ENCODE measurements at places on chromosomes 4 and X.

DNA sequence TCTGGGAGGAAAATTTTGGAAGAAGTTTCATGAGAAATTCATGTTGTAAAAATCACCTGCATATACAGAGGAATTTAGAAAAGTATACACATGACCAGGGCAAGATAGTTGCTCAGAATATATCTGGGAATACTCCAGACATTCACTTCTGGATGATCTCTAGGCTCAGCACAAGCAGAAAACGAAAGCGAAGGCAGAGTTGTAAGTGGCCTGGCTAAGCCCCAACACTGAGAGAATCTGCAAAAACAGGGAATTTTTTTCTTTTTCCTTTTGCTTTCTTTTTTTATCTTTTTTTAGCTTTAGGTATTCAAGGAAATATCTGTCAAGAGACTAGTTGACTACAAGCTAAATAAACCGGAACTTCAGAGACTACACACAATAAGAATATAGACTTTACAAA lies 207.2 kb downstream of the FGF13 start:
- no peak for DNase-seq

GRCh38 chrX:43552156-43552555 lies 103.9 kb upstream of the MAOA start:
- DNase-seq, result no peak

- DNase-seq, result no peak
These were observed 126.3 kb downstream of the NEK1 start for GRCh38 chr4:169485791-169486742.

GRCh38 chr4:16942491-16942890 lies 44.0 kb upstream of the LDB2 start:
- DNase-seq, result no peak

DNA sequence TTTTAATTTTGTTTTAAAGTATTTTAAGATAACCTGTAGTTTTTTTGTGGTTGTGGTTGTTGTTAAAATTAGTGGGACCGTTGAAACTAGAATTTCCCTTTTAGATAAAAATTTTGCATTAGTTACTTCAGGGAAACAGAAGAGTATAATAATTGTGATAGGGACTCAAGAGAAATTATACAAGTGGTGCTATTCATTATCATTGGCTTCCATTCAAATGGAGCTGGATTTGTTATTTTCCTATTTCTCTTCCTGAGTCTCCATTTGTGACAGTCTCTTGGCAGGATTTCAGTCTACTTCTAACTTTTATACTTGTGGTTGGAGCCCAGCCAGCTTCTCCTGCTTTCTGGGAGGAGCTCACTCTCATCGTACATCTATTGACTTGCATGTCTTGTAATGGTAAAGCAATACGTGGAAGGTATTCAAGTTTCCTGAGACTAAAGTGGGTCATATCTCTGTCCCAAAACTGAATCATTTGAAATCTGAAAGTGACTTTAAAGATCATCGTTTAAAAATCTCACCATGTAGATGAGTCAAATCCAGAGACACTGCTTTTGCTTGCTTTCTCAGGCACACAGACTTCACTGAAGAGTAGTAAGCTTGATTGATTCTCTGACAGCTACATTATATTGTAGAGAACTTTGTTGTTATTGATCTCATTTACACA lies 155.8 kb downstream of the RPA4 start:
- no peak for DNase-seq

DNA sequence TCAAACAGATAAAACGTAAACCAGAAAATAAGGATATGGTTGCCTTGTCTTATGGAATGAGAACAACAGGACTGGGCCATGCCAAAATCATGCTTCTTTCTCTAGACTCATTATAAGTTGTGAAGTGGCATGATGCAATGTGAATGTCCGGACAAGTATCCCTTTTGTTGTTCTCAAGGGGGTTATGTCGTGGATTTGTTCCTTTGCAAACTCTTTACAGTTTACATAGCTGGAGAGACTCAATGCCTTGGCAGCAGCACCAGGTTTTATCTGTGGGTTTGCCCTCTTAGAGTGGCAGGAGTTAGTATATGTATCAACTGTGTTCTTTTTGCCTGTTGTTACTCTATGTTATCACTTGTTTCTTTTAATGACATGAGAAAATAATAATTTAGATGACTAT lies 41.4 kb downstream of the SPRY1 start:
- no peak for DNase-seq

DNA sequence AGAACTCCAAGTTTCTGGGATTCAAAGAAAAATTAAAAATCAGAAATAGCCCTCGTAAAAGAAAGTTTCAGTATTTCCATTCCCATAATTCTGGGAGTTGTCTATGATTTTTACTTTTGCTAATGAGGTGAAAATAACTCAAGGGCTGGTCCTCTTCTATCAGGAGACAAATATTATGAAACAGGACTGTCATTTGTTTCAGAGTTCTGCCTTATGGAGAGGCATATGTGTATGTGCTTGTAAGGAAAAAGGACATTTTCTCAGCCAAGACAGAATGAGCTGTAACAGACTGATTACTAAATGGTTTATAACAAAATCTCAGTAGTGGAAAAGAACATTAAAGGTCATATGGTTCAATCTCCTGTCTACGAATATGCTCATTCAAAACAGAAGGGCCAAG lies 59.0 kb upstream of the TAB3 start:
- DNase-seq, result no peak

DNA sequence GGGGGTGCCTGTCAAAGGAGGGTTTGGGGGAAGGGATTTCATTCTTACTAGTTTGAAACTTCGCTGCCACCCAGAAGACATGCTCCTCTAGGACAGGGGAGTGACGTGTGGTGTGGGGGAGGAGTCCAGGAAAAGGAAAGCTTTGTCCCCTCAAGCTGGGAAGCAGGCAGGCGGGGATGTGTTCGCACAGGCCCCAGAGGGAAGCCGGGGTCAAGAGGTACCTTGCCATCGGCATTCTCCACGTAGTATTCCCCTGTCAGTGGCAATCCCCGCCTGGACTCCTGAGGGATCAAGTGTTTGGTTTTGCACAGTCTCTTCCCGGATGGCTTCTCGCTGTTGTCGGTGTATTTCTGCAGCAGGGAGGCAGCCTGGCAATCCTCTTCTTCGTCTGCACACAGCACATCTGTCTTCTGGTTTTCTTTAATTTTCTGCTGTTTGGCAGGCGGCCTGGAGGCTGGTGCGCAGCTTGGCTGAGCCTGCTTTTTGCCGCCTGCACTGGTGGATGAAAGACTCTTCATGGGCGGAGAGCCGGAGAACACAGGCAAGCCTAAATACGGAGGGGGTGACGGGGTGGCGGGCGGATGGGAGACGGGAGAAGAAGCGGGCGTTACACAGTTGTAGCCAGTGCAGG lies 35.1 kb downstream of the BCOR start:
- DNase-seq, result no peak

GRCh38 chr4:90584051-90584450 lies 456.9 kb downstream of the CCSER1 start:
- no peak for DNase-seq

- DNase-seq, result no peak
These were observed 13.9 kb downstream of the ACOT9 start for GRCh38 chrX:23729214-23729613.

GRCh38 chrX:113421432-113421831 lies 580.8 kb upstream of the AMOT start:
- DNase-seq, result no peak

DNA sequence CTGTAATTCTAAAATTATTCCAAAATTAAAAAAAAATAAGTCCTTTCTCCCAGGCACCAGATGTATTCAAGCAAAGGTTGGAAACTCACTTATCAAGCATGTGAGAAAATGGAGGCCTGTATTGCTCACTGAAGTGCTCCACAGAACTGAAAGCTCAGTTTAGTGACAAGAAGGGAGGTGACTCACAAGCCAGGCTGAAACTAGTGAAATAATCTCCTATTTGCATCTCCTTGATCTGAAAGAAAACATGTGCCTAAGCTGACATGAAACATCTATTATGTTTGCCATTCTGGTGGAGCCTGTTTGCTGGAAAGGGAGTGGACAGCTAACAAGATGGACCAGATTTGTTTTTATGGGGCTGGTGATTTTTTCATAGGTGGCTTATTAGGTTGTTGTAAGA lies 54.0 kb upstream of the AMELX start:
- DNase-seq, result no peak

- no peak for DNase-seq
These were observed 101.4 kb downstream of the WWC2 start for GRCh38 chr4:183200453-183200852.

DNA sequence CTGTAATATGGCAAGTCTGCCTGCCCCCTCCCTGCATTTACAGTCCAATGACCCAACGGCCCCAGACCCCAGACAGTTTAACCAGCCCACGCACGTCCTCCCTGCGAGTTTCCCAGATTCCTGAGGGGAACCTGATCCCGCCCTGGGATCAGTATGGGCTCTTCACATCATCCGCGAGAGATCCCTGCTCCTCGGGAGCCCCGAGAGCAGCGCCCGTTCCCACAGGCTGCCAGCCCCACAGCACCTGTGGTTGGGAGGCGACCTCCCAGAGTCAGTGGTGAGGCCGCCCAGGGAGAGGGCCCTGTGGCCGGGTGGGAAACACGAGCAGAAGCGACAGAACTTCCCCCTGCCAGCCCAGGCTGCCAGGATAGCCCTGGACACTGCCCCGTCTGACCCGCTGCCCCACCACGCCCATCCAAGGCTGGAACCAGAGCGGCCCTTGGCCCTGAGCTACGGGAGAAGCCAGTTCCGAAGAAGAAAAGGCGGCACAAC lies 32.8 kb downstream of the TSC22D3 start:
- no peak for DNase-seq

DNA sequence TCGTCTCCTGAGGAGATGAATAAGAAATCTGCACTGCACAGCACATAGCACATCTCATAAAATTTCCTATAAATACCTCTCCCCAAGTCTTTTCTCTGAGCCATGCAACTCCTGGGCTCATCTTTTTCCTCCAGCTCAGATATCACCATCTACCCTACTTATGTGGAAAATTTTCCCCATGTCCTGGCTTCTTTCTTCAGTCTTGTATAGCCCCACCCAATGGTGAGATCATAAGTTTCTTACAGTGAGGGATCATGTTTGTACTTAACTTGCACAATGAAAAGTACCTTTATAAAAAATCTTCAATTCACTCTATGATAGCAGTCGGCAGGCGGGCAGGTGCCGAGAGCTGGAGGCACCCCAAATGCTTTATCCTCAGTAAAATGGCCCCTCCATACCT lies 198.6 kb upstream of the S100G start:
- no peak for DNase-seq

GRCh38 chr4:146278986-146279385 lies 64.6 kb downstream of the REELD1 start:
- no peak for DNase-seq

- peak; percentile 62 for DNase-seq
These were observed at the start of gene SLC7A11 for GRCh38 chr4:138242076-138242833. SLC7A11 (minus strand) TSS chr4:138242349; CDS start chr4:138242069, 280 bp downstream.
